ENCODE measurements at places on chromosomes 3 and 15. TPM values are rescaled to one million over a fixed set of nuclear protein-coding genes. Genes with fewer than 3 reads are reported as not detected.

STX19 gene
- total RNA-seq, result not detected

DNA sequence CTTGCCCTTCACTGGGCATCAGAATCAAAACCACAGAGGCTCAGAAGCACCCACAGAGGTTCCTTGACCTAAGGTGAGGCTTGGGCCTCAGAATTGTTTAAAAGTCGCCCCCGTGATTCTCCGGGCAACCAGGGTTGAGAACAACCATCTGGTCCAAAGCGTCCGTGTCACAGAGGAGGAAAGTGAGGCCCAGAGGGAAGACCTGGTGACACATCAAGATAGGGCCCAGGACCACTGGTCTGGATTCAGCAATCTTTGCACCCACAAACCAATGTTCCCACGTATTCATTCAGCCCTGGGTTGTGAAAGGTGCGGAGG lies 272.6 kb downstream of the UACA start:
- DNase-seq, result no peak

GRCh38 chr3:51986010-51986947 lies 2.9 kb downstream of the ACY1 start:
- no peak for DNase-seq

DNA sequence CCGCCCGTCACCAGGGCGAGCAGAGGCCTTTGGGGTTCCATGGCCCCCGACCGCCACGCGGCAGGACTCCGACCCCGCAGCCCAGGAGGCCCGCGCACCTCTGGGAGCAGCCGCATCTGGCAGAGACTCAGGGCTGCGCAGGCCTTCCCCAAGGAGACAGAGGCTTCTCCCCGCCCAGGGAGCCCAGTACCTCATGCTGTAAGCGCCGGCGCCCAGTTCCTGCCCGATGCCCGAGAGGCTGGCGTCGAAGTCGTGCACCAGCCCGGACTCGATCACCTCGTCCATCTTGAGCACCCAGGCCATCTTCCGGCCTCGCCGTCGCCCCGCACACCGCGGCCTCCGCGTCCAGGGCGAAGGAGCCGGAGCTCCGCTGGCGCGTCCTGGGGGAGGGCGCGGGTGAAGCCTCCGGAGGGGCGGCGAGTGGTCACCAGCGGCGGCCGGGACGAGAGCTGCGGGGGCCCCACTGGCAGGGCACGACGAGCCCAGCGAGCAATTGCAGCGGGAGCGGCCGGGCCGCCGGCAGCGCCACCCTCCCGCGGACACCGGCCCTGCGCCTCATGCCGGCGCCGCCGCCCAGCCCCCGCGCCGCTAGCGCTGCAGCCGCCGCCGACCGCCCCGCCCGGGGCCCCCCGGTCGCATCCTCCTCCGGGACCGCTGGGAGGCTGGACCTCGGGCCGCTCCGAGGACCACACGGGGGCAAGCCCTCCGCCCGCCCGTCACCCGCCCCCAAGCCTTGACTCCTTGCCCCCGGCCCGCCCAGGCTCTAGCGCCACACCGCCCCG lies 468 bp downstream of the UBP1 start:
- DNase-seq, result peak; percentile 12

DNA sequence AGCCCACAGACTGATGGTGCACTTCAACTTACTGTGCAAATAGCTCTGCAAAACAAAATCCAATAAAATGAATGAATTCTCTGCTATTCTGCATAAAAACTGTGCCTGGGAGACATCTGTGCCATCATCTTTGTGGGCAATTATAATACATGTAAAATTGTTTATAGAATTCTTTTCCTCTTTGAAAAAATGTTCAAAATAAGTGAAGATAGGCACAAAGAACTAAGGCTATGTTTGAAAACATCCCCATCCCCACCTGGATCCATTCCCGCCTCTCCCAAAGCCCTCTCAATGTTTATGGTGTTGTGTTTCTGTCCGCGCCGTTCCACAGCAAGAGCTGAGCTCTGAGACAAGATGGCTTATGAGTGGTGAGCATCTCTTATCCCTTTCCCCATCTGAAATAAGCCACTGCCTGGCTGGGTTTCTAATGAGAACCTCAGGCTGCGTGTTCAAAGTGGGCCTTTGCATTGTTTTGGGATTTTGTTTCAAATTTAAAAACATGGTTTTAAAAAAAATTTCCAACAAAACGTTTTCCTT lies 22.4 kb upstream of the SNRPA1 start:
- no peak for DNase-seq

GRCh38 chr3:63963496-63963895 lies 51.3 kb upstream of the SCAANT1 start:
- no peak for DNase-seq

DNA sequence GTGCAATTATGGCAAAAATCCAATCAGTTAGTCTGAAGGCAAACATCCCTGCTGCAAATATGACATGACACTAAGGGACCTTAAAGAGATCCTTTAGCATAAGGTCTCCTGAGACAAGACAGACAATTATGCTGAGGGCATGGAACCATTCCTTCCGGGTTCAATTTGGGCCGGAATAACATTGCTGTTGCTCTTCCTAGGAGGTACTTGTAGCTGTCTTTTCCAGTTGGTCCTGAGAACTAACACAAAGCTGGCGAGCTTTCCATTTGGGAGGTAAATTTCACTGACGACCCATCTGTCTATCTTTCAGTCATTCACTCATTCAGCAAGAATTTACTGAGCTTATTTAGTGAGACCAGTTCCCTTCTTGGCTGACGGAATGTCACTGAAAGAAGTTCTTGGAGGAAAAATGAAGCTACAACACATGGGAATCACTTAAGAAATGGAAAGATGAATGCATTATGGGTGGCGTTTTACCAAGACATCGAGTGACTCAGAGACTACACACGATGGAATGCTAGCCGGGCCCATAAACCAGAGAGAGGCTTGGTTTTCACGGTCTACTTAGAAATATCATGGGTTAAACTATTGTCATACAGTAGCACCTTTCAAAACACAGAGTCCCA lies 215.5 kb downstream of the PDZRN3 start:
- DNase-seq, result peak; percentile 86

- DNase-seq, result no peak
Observed at GRCh38 chr15:27172821-27173220, 201.8 kb downstream of the GABRG3 start.

GRCh38 chr3:131192701-131193100 lies 166.0 kb downstream of the NEK11 start:
- DNase-seq, result no peak

DNA sequence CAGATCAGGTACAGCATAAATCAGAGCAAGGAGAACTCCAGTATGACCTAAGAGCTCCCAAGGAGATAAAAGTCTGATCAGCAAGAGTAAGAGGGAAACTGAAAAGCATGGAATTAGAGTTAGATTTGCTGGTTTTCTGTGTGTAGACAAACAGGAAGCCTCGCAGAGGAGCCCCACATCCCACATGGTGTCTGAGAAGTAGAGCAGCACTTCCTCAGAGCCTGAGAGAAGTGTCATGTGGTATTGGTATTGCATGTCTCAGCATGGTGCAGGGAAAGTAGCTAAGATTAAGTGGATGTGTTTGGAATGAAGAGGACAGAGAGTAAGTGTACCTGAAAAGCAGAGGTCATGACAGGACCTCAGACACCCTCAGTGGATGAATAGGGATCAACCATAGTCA lies 175.4 kb upstream of the GBE1 start:
- no peak for DNase-seq

Measured in HFFc6 (cell line).